ENCODE measurements at places on chromosomes 6 and 20. TPM values are rescaled to one million over a fixed set of nuclear protein-coding genes. Genes with fewer than 3 reads are reported as not detected.

- DNase-seq = peak; percentile 63
These were observed 98.4 kb downstream of the MRPL14 start for GRCh38 chr6:44028789-44029310.

PNPLA1 gene
- total RNA-seq = not detected

- no peak for DNase-seq
These were observed 23.9 kb downstream of the SRC start for GRCh38 chr20:37369846-37370245.

AIF1 gene
- total RNA-seq = not detected

DNA sequence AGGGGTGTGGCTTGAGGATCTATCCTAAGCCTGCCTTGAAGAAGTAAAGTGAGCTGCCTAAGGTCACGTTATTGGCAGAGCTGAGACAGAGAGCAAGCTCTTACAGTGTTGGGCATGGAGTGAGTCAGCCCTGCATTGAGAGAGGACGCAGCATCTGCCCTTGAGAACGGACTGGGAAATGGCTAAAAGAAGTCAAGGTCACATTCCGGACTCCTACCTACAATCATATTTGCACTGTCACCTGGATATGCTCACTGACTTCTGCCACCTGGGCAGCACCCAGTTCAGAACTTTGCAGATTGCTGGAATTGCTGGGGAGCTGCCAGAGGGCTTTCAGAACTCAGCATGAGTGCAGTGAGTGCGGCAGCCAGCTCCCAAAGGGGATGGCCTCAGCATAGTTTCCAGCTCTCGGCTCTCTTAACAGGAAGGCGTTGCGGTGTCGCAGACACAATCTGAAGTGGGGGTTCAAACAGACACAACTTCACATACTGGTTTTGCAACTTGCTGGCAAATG is 199.3 kb upstream of the SGK1 start:
- DNase-seq = peak; percentile 21

IRF4 gene
- not detected for total RNA-seq

- no peak for DNase-seq
These were observed 58.7 kb upstream of the PMEPA1 start for GRCh38 chr20:57768519-57768918.

DNA sequence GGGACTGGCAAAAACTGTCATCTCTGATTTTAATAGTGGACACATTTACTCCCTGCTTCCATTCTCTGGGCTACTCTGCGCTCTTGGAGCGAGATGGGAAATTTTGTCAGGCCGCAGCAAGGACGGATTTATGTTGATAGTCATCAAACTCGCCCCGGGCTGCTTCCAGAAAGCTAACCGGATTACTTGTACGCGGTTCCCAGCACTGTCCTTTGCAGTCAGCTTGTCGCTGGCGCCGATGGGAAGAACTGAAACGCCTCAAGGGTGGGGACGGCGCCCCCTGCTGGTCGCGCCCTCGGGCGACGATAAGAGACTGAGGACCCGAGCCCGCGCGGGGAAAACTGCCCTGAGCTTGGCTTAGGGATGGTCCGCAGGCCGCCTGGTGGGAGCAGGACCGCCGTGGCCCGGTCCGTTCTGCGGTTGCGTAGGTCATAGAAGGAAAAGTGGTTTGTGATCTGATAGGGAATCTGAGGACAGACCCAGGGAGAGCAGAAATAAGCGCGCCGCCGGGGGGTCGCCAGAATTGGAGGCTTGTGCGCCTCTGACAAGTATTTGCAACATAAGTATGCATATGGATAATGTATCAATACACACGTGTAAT is 984 bp upstream of the ABT1 start:
- peak; percentile 80 for DNase-seq

DNA sequence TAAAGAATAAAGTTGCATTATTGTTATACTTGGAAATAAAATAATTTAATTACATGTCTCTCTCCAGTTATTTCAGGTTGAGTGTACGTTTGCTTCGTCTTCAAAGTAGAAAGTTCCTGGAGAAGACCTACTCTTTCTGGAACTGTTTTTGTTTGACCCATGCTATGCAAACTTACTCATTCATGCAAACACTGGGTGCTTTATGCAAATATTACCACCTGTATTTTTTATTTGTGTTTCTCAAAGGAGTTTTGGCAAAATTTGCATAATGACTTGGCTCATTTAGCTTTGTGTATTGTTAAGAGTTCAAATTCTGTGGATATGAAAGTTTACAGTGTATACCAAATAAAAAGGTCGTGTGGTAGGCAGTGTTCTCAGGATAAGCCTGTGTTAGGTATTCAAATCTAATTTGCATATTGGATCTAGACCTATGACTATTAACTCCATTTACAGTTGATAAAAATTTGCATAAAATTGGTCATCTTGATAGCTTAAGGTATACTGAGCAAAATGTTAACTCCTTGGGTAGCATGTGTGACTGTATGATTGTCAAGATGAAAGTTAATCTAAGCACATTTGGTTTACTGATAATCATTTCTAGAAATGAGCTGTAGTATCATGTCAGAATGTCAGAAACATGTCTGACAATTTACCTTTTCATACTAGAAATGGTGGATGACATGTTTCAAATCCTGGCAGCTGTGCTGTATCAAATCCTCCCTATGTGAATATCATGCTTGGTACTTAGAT is 65.2 kb downstream of the CDKAL1 start:
- DNase-seq = no peak

DNA sequence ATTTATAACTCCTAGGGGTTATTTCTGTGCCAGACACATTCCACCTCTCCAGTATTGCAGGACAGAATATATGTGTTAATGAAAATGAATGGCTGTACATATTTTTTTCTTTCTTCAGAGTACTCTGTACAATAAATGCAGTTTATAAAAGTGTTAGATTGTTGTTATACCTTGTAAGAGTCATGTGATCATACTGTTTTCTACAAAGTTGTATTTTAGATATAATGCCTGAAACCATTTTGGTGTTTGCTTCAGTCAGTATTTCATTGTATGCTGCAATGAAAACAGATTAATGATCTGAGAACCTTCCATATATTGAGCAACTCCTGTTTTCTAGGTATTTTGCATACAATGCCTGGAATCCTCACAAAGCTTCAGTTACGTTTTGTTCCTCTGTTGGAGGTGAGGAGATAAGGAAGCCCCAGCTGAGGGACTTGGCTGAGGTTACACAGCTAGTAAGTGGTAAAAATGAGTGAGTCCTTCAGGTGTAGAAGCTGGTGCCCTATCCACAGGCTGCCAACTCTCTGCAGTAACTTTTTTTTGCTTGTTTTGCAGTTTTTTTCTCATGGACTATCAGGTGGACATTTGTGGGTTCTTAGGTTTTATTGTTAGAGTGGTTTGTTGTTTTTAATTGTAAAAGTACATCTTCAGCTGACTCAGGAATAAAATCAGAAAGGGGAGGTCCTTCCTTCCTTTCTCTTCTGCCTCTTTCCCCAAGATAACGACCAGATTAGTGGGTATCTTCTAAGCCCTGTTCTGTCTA is 11.6 kb downstream of the PDCD2 start:
- DNase-seq = no peak

- DNase-seq = peak; percentile 13
These were observed 266.7 kb downstream of the CDH26 start for GRCh38 chr20:60224914-60225313.

DNA sequence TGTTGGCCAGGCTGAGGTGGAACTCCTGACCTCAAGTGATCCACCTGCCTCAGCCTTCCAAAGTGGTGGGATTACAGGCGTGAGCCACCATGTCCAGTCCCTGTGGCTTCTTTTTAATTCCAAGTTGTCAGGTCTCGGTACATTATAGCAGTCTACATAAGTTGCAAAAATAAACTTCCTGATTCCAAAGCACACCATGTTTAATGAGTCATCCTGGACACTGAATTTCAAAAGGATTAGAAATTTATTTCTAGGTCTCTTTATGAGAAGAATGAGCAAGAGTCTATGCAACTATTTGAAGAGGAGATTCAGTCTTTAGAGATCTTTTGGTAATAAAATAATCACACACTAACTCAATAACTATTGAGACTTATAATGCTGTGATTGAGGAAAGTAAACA is 63.9 kb upstream of the MCHR2 start:
- DNase-seq = no peak

DNA sequence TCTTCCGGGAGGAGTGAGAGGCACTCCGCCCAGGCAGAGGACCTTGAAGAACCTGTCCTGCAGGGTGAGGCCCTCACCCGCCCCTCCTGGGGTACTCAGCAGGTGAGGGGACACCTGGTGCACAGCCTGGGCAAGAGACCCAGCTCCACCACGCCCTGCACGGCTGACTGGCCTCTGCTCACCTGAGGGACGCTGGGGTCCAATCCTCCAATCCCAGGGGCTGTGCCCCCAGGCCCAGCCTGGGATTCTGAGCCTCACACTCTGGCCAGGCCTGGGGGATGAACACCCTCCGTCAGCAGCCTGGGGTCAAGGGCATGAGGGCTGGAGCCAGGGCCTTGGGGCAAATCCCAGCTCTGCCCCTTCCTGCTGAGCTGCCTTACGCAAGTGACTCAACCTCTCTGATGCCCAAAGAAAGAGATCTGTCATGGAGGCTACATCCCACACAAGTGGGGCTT is 149.9 kb upstream of the PTPN1 start:
- no peak for DNase-seq

HLA-DOB gene
- total RNA-seq = not detected

XKR7 gene
- not detected for total RNA-seq

MDC1 gene
- 7.8 TPM for total RNA-seq

DNA sequence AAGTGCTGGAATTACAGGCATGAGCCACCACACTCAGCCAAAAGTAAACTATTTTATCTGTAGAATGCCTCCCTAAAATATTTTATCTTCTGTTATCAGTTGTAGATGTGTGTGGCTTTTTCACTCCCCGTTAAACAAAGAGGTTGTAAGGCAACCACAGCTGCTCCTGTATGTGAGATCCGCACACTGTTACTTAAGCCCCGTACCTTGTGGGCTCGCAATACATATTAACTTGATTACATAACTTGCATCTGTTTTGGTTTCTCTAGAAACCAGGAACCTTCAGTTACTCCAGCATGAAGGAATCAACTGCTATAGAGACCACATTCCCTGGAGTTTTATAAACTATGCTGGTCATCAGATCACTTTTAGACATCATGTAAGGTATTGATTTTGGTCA is 420.1 kb upstream of the SLC35B3 start:
- peak; percentile 34 for DNase-seq

- peak; percentile 16 for DNase-seq
These were observed 1.5 kb upstream of the PHIP start for GRCh38 chr6:79079561-79080041.

DNA sequence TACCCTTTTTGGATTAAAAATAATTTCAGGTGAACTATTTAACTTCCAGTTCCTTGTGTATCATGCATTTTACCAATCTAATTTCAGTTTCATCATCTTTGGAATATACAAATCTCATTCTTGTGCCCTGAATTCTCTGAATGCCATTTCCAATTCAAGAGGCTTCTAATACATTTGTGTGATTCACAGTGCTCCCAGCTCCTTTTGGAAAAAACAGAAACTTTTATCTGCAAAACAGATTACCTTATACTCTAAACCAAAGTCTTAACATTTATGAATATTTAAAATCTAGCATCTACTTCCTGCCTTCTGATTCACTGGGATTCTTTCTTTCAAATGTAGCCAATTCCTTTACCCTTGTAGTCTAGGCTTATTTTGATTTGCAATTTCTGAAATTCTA is 11.1 kb upstream of the PEX7 start:
- no peak for DNase-seq

TENT5A gene
- 16.4 TPM for total RNA-seq

GRCh38 chr6:47545223-47545622 is 67.6 kb downstream of the CD2AP start:
- DNase-seq = no peak

DNA sequence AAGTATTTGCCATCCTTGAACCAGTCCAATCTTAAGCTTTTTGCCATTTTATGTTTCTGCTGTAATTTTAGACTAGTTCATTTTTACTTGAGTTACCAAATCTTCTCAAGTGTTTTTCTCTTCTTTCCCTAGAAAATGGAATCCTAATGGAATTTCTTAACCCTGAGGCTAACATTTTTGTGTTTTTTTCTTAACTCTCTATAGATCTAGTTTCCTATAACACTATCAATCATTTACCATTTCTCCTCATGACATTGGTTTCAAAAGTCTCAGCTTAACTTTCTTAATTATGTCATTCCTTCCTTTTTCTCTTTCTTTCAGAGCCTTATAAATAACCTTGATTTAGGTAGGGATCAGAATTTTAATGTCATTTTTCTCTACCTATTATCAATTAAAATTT is 54.8 kb downstream of the SENP6 start:
- no peak for DNase-seq

- no peak for DNase-seq
These were observed 10.5 kb downstream of the NT5E start for GRCh38 chr6:85460154-85460920.

- DNase-seq = peak; percentile 64
These were observed 34.9 kb downstream of the RNF24 start for GRCh38 chr20:3980260-3981131.

EYA4 gene
- total RNA-seq = 33.7 TPM

ZFP57 gene
- not detected for total RNA-seq

GRCh38 chr20:2244523-2244922 is 51.3 kb upstream of the TGM3 start:
- no peak for DNase-seq

Data from H4 (cell line).